M059J (cell line): ENCODE measurements at places on chromosomes 12 and 14. TPM values are rescaled to one million over a fixed set of nuclear protein-coding genes. Genes with fewer than 3 reads are reported as not detected.

The DNAJC22 gene
- 8.2 and 12.3 TPM in 2 replicates for total RNA-seq

The CCDC196 gene
- total RNA-seq: not detected in 2 replicates

The CFAP251 gene
- 1.1 and 1.2 TPM in 2 replicates for total RNA-seq

- no peak for DNase-seq
Observed at GRCh38 chr14:36747411-36748184, 85.9 kb downstream of the PAX9 start.

DNA sequence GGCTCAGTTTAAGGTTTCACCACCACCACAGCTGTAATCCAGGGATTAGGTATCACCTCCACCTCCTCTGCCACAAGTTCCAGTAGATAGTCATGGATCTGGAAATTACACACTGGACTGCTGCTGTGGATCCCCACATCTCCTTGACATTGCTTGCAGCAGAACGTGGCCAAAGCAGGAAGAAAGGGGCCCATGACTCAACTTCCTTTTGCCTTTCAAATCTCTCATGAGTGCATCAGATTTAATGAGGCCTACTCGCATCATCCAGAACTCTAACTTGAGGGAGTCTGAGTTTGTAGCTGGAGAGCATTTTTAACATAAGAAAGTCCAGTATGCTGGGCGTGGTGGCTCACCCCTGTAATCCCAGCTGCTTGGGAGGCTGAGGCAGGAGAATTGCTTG is 29.2 kb upstream of the TMED10 start:
- peak; percentile 76 for DNase-seq

DNA sequence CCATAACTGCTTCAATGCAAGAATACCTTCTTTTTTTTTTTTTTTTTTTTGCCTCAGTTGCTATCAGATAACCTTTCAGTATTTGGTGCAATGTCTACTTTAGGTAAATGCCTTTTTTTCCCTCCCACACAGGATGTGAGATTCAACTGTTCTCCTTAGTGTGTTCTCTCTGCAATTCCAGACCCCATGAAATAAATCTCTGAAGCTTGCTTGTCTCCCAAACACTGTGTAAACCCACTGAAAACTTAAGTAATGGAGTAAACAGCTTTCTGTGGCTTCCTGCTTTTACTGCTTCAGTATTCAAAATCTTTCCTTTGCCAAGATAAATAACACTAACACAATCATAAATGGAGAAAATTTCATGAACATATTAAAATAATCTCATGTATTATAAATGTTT is 55.8 kb upstream of the CLEC14A start:
- DNase-seq: no peak

- DNase-seq: peak; percentile 55
Observed at GRCh38 chr12:70627677-70628076, 9.6 kb downstream of the PTPRB start.

DNA sequence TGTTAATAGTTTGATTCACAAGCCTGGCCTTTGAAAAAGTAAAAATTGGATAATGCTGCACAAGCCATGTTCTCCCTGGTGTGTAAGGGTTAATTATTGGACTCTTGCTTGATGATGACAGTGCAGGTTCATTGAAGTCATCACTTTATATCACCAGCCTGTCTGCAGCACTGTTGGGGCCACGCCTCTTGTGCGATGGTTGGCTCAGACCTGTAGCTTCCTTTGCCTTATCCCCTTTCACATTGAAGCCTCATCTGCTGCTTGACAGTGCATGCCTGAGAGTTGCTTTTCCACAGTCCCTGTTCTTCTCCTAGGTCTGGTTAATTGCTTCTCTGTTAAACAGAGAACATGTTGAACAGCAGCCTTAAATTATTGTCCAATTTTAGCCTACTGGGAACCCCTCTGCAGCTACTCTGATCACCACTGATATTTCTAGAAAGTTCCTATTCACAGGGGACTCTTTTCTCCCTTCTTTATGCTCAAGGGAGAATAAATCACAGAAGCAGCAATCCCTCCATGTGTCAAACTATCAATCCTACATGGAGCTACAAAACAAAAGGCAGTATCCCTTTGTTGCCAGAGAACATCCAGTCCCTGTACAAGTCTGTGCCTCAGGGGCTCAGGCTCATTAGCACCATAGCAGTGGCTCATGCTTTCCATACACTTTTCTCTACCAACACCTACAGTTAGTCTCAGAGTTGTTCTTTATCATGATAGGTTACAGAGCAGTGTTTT is 322.1 kb downstream of the RGS6 start:
- no peak for DNase-seq

- DNase-seq: no peak
Observed at GRCh38 chr12:86118161-86118560, 138.0 kb downstream of the MGAT4C start.

- DNase-seq: no peak
Observed at GRCh38 chr14:85527006-85527405, 2.9 kb upstream of the FLRT2 start.
